ENCODE measurements at places on chromosomes 3 and 15. TPM values are rescaled to one million over a fixed set of nuclear protein-coding genes. Genes with fewer than 3 reads are reported as not detected.

The SLCO3A1 gene
- 66.2 TPM for total RNA-seq

The CDCP1 gene
- total RNA-seq = 52.0 TPM

The ANKUB1 gene
- not detected for total RNA-seq

The CPNE9 gene
- total RNA-seq = not detected

DNA sequence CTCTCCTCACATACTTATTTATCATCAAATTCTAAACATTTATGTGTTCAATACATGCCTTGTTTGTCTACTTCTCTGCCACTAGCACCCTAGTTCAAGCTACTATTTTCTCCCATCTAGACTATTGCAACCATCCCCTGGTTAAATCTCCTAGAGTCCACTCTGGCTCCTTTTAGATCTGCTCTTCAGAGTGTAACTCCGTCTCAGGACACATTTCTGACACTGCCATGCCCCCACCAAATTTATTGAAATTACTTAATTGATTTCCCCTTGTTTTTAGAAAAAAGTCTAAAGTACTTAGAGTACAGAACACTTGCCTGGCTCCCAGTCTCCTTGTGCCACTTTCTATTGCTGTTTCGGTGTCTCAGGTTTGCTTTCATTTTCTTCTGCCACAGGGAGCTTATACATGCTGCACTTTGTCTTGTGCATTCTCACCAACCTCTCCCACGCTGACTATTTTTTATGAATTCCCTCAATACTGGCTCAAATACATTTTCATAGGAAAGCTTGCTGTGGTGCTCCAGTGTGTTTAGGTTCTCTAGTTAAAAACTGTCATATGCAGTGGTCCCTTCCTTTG lies 792.3 kb downstream of the DIPK2A start:
- H3K4me1 ChIP-seq = no peaks in the 10 kb centered on the region
- no peaks in the 10 kb centered on the region for H3K27me3 ChIP-seq

GRCh38 chr3:186284661-186285060 lies 77.4 kb downstream of the DGKG start:
- H3K27ac ChIP-seq = no peak overlapping the region
- no peak overlapping the region for H3K4me3 ChIP-seq

GRCh38 chr3:132008837-132009236 lies 26.0 kb downstream of the CPNE4 start:
- H3K27me3 ChIP-seq = peaks cover 2% of the 10 kb centered on the region
- no peaks in the 10 kb centered on the region for H3K36me3 ChIP-seq
- no peak overlapping the region for H3K27ac ChIP-seq
- no peak for DNase-seq
- no peak overlapping the region for H3K4me3 ChIP-seq

DNA sequence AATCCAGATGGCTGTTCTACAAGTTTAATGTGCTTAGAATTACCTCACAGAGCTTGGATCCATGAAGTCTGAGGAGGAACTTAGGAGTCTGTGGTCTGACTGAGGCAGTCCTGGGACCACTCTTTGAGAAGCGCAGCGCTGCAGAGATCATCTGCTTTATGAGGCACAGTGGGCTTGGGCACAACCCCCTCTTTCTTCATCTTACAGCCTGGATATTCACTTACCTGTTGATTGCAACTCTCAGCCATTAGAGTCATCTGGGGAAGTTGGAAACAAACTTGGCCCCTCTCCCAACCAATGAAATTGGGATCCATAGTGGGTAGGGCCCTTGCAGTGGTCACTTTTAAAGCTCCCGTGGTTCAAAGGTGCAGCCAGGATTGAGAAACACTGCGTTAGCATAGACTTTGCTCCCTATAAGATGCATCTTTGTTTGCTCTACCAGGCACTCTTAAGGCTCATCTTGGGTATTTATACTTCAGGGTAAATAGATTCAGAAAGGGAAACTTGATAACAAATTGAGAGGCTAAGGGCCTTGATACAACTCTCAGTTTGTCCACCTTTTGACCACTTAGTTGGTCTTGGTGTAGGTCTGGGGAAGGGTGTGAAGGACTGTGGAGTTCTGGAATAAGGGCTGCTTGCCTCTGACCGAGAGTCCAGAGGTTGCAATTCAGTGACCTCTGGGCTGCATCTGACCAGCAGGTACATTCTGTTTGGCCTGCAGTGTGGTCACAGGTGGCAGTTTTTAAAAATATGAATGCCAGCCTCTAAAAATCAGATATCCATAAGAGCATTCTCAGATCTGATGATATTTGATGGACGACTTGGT lies 22.8 kb downstream of the FEM1B start:
- peak; percentile 56 for DNase-seq
- no peak overlapping the region for H3K4me3 ChIP-seq
- H3K27ac ChIP-seq = peak overlapping the region; percentile 73
- H3K36me3 ChIP-seq = no peaks in the 10 kb centered on the region
- peaks cover 20% of the 10 kb centered on the region for H3K4me1 ChIP-seq

- no peaks in the 10 kb centered on the region for H3K27me3 ChIP-seq
- no peak for DNase-seq
- H3K36me3 ChIP-seq = no peaks in the 10 kb centered on the region
Measured at GRCh38 chr15:57152666-57153539, 223.4 kb upstream of the CGNL1 start.

GRCh38 chr3:31732548-31732947 lies 199.8 kb downstream of the STT3B start:
- H3K36me3 ChIP-seq = no peaks in the 10 kb centered on the region
- no peaks in the 10 kb centered on the region for H3K27me3 ChIP-seq
- no peaks in the 10 kb centered on the region for H3K4me1 ChIP-seq

GRCh38 chr15:67382723-67383122 lies 128.1 kb downstream of the IQCH start:
- H3K4me1 ChIP-seq = no peaks in the 10 kb centered on the region
- no peaks in the 10 kb centered on the region for H3K36me3 ChIP-seq
- H3K4me3 ChIP-seq = no peak overlapping the region
- DNase-seq = no peak

GRCh38 chr3:38455639-38456430 lies 2.1 kb downstream of the ACVR2B start:
- peak overlapping the region; percentile 91 for H3K27ac ChIP-seq
- no peaks in the 10 kb centered on the region for H3K36me3 ChIP-seq
- peaks cover 36% of the 10 kb centered on the region for H3K4me1 ChIP-seq
- no peak for DNase-seq
- no peaks in the 10 kb centered on the region for H3K27me3 ChIP-seq
- peak overlapping the region; percentile 71 for H3K4me3 ChIP-seq

DNA sequence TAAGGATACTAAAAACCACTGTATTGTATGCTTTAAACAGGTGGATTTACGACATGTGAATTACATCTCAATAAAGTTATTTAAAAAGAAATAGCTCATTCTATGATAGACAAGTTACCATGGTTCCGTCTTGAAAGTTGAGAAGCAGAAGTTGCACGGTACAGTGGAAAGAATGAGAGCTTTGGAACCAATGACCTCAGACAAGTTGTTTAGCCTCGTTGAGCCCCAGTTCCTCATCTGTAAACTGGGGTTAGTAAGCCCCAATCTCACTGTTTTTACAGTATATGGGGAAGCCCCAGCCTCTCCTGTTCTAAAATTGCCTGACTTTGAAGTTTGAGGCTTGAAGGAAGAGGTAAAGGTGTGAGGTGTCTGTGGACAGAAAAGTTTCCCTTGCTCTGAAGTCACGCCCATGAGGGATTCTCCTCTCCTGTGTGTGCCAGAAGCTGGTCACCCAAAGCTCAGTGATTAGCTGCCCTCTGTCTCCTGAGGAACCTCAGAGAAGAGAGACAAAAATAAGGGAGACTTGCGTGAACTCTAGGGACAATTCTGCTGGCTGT lies 10.0 kb downstream of the CRYGS start:
- H3K4me1 ChIP-seq = peaks cover 7% of the 10 kb centered on the region
- H3K36me3 ChIP-seq = no peaks in the 10 kb centered on the region
- no peaks in the 10 kb centered on the region for H3K27me3 ChIP-seq
- H3K4me3 ChIP-seq = no peak overlapping the region
- no peak overlapping the region for H3K27ac ChIP-seq

- no peaks in the 10 kb centered on the region for H3K27me3 ChIP-seq
- no peak overlapping the region for H3K27ac ChIP-seq
- peak; percentile 37 for DNase-seq
- no peaks in the 10 kb centered on the region for H3K36me3 ChIP-seq
- no peaks in the 10 kb centered on the region for H3K4me1 ChIP-seq
Measured at GRCh38 chr3:42961633-42962032, 17.5 kb upstream of the GASK1A start.

DNA sequence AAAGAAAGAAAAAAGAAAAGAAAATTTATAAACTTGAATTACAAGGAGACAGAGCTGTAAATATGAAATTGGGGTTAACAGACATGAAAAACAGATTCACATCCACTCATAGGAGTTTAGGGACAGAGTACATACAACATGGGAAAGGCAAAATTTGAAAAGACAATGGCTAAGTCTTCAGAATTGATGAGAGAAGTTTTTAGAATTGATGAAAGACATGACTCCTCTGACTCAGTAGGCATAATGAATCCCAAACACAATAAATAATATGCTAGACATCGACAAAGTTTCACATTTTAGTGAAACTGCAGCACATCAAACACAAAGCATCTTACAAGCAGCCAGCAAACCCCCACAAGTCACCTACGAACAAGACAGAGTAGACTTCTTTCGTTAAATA lies 84.4 kb upstream of the MELTF start:
- no peak for DNase-seq
- H3K27ac ChIP-seq = no peak overlapping the region
- no peaks in the 10 kb centered on the region for H3K27me3 ChIP-seq

DNA sequence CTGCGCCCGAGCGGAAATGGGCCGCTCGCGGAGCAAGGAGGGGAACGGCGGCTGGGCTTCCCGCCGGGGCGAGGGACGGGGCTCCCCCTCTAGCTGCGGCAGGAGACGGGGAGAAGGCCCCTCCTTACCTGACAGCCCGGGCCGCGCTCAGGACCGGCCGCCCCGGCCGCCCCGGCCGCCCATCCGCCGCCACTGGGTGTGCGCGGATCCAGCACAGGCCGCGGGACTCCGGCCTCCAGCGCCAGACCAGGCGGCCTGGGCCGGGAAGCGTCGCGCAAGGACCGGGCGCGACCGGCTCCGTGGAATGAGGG lies 296 bp downstream of the TPRA1 start:
- peak overlapping the region; percentile 85 for H3K27ac ChIP-seq
- no peaks in the 10 kb centered on the region for H3K27me3 ChIP-seq
- no peaks in the 10 kb centered on the region for H3K36me3 ChIP-seq
- DNase-seq = peak; percentile 35
- H3K4me1 ChIP-seq = peaks cover 33% of the 10 kb centered on the region
- peak overlapping the region; percentile 83 for H3K4me3 ChIP-seq

Data from transverse colon (tissue), 4 donors.